Stimulated activated naive CD4-positive, alpha-beta T cell (primary cell): ENCODE measurements at places on chromosomes 16 and 17.

GRCh38 chr16:81940781-81941560 lies 70.3 kb downstream of the SDR42E1 start:
- no peak for DNase-seq

- no peak for DNase-seq
Measured at GRCh38 chr16:19210280-19210924, 42.4 kb downstream of the SYT17 start.

DNA sequence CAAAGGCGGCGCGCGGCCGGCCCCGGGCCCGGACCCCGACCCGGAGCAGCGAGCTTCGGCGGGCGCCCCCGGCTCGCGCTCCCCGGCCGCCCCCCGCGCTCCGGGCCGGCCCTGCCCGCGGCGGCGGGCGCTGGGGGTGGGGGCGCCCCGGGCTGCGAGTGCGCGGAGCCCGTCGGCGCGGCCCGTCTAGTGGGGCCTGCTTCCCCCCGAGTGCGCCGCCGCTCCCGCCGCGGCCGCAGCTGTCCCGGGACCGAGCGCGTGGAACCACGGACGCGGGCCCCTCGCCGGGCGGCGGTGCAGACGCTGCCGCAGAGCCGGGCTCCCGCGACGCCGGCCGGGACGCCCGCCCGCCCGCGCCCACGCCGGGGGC lies 308 bp downstream of the ADCY9 start:
- no peak for DNase-seq

DNA sequence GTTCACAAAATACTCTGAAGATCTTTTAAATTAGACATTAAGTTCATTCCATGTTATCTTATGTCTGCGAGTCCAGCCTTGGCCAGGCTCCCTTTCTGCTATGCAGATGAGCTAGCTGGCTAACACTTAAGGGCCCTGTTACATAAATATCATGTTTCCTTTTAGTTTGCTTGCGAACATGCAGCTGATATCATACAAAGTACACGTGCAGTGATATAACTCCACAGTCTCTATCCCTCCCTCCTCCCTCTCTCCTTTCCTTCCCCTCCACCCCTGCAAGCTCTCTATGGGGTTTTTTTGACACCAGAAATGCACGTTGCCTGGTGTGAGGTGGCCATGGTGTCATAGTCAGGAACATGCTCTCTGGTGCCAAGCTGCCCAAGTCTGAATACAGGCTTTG lies 46.1 kb downstream of the ARHGAP17 start:
- no peak for DNase-seq

GRCh38 chr16:89315791-89316581 lies 98.5 kb downstream of the ZNF778 start:
- peak; percentile 83 for DNase-seq

DNA sequence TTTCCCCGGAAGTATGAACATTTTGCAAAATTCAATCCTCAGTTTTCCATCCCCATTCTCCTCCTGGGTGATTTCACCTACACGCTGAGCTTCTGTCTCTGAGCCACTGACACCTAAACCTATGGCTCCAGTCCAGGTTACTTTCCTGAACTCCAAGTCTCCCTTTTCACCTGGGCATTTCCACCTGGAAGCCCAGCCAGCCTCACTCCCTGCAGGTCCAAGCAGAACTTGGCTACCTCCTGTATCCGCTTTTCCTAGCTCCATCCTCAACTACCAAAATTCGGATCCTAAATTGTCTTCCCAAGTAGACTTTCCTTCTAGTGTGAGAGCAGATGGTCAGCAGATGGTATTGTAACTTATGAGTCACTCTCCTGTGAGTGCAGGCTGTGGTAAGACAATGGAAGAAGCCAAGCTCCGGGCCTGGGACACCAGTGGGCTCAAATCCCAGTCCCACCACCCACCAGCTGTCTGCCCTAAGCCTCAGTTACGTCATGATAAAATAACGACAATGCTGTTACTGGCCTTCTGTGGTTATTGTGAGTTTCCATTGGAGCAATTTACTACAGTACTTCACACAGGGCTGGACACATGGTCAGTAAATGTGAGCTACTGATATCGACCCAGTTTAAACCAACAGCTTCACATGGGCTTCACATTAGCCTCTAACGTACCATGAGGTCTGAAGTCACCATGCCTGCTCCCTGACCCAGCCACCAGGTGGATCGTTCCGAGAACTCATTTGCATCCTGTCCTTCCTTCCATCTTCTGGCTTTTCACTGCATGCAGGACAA lies 33.3 kb downstream of the PECAM1 start:
- DNase-seq: no peak

- no peak for DNase-seq
Measured at GRCh38 chr17:72354071-72354470, 233.3 kb downstream of the SOX9 start.

GRCh38 chr17:79034931-79035485 lies 11.0 kb downstream of the C1QTNF1 start:
- no peak for DNase-seq

DNA sequence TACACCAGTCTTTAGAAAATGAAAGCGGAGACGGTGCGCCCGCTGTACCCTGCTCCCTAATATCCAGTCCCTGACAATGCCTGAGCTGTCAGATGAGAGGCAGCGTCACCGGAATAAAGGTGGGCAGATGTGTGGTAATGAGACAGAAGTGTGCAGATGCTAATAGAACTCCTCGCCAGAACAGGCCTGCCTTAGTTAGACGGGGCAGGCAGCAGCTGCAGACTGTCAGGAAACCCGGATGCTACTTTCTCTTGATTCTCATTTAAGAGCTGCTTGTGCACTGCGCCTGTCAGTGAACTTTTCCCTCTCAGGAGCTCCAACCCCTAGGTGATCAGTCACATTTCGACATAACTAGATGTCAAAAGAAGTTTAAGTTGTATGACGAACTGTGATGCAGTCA lies 221.8 kb upstream of the IRX3 start:
- DNase-seq: no peak

DNA sequence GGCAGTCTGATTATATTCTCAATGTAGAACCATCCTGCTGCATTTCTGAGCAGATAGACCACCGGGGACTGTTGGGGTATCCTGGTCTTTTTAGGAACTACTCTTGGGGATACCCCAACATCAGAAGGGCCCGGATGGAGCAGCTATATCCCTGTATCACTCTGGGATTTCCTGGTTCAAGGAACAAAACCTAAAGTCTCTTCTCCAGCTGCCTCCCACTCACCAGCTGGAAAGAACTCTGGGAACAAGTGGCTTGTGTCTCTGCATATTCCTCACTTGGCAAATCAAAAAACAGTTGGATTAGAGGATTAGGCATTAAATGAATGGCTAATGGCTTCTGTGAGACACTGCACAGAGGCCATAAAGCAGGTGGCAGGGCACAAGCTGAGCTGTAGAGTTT lies 62.3 kb upstream of the HS3ST2 start:
- no peak for DNase-seq

- DNase-seq: no peak
Measured at GRCh38 chr17:18144855-18145254, 36.3 kb downstream of the MYO15A start.

DNA sequence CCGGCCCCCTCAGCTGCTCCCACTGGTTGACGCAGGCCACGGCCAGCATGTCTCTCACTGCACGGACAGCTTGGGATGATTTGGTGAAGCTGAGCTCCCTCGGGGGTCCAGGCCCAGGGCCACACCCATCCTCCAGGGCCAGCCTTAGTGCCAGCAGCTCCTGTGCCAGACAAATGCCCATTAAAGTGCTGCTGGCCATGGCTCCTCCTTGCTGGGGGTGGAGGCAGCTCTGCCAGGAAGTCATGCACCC lies 2.5 kb downstream of the TRIM47 start:
- DNase-seq: no peak

- DNase-seq: no peak
Measured at GRCh38 chr16:29909391-29909790, 9.1 kb downstream of the ASPHD1 start.

- no peak for DNase-seq
Measured at GRCh38 chr17:45299361-45299760, 17.5 kb downstream of the MAP3K14 start.

DNA sequence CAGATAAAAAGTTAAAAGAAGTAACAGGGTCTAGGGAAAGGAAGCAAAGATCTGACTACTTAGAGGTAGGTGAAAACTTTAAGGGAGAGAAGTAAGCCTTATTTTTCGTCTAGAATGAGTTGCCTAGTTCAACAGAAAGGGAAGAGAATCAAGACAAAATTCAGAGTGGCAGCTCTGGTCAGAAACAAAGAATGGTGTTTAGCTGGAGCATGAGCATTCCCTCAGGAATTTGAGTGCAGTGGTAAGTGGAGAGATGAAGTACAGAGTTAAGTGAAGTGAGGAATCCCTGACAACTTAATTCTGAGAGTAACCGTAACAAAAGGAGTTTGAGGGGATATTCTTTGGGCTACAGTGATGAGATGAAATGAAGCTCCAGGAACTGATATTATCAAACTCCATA lies 11.5 kb downstream of the SMG6 start:
- DNase-seq: no peak

DNA sequence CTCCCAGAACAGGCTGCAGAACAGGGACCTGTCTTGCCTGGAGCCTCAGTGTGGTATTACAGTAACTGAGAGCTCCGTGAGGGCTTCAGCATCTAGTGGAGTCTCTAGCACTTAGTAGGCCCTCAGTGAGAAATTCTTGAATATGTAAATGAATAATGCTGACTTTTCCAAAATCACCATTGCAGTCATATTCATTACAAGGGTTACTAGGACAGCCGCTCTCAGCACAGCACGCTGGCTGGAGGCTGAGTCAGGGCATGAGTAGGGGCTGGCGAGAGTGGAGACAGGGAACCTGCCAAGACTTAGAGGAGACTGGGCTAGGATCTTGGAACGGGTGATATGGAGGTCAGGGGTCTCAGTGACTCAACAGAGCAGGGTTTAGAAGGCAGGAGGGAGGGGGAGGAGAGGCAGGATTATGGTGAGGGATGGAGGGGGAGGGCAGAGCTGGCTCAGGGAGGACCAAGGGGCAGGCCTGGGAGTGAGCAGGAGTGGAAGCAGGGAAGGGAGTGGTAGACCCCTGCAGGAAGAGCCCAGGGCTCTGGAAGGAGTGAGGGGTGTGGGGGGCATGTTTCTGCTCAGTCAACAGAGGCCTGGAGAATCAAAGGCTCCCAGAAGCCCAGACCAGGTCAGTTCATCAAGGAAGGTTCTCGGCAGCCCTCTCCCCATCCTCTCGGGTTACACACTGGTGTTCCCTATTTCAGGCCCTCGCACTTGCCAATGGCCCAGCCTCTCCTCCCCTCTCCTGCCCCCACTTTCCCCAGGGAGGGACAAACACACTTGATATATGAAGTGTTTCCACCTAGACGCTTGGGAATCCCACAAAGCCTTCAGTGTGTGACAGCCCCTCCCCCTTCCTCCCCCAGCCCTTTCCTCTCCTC lies 42.3 kb downstream of the FZD2 start:
- DNase-seq: no peak

GRCh38 chr17:76997981-76998531 lies 129.9 kb downstream of the MGAT5B start:
- no peak for DNase-seq

DNA sequence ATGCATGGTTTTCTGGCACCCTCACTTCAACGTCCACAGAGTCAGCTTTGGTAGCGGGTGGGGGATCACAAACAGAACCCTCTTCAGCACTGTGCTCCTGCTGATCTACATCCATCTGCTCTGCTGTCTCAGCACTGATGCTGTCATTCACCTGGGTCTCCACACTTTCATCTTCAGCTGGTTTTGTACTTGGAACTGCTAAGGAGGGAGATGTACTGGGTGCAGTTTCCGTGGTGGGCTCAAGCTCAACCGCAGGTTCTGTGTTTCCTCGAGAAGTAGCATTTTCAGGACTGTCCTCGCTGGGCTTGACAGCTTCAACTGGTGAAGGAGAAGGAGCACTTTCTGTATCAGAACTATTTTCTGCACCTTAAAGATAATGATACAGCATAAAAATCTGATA lies 101.8 kb downstream of the TTC19 start:
- DNase-seq: no peak

DNA sequence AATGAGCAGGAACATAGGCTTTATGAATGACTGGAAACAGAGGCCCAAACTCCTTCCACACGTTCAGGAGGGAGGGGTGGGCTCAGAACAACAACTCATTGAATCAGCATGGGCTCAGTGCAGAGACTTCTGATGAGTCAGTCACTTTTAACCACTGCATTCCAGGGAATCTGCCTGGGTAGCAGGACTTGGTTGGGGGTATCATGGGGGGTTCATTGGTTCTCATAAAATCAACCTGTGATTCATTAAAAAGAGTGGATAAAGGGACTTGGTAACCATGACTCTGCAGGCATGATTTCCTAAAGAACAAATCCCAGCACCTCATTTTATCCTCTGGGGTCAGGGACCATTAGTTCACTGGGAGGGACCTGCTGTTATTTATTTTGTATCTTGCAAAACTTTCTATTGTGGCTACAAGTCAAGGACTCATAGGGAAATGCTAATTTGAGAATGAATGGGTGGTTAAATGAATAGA lies 13.8 kb downstream of the ITGB3 start:
- DNase-seq: no peak

DNA sequence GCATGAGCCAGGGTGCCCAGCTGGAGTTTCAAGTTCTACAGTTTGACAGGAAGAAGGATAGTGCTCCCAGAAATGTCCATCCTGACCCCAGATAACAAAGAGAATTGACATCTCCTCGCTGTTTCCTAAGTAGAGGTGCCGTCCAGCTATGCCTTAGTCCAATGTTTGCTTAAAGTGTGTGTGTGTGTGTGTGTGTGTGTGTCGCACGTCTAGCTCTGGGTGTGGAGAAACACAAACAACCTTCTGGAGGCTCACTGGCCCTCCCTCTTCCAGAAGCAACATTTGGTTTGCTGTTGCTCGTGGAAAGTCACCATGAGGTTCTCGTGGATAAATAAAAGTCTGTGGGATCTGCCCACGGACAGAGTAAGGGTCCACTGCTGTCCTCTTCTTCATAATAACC lies 22.1 kb downstream of the EMP2 start:
- no peak for DNase-seq

DNA sequence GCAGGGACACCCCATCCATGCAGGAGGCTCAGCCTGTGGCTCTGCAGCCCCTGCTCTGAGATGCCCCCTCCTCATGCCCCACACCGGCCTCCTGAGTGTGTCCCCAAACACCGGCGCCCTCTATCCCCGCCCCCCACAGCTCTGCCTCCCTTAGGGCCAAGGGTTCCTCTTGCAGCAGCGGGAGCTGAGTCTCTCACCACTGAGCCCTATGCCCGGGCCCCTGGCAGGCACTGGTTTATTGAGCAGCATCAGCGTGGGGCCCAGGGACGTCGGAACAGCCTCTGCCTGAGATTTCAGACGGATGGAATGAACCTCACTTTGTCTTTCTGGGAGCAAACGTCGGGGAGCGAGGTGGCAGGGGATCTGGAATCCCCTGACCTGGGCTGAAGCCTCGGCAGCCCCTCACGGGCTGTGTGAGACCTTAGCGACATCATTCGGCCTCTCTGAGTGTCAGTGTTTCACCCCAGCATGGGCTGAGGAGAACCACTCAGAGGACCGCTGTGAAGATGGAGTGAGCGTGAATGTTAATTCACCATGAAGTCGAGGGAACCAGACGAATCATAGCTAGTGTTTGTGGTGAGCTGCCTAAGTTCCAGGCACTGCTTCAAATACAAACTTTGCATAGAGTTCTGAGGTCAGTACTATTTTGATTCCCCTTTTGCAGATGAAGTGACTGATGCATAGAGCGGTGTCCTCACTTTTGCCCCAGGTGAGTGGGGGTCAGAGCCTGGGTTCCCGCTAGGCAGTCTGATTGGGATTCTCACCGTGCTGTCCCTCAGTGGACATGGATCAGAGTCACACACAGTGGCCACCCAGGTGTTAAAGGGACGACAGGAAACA lies 5.3 kb upstream of the C16orf74 start:
- no peak for DNase-seq
